ENCODE measurements at places on chromosomes 6 and 20. TPM values are rescaled to one million over a fixed set of nuclear protein-coding genes. Genes with fewer than 3 reads are reported as not detected.

DNA sequence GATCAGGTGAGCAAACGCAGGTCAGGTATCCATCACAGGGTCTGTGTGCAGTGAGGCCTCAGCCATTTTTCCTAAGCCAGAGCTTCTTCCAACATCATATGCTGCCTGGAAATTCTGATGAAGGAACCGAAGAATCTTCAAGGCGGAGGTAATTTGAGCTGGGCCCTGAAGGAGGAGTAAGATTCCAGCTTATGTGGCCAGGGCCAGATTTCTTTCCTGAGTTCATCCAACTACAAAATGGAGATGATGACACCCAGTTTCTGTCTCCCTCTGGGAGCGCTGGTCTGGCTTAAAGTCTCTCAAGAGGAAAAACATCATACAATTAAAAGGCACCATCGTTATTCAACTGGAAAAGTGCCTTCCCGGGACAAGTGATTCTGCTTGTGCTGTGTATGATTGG lies 6.9 kb upstream of the MANBAL start:
- peak; percentile 29 for DNase-seq

DNA sequence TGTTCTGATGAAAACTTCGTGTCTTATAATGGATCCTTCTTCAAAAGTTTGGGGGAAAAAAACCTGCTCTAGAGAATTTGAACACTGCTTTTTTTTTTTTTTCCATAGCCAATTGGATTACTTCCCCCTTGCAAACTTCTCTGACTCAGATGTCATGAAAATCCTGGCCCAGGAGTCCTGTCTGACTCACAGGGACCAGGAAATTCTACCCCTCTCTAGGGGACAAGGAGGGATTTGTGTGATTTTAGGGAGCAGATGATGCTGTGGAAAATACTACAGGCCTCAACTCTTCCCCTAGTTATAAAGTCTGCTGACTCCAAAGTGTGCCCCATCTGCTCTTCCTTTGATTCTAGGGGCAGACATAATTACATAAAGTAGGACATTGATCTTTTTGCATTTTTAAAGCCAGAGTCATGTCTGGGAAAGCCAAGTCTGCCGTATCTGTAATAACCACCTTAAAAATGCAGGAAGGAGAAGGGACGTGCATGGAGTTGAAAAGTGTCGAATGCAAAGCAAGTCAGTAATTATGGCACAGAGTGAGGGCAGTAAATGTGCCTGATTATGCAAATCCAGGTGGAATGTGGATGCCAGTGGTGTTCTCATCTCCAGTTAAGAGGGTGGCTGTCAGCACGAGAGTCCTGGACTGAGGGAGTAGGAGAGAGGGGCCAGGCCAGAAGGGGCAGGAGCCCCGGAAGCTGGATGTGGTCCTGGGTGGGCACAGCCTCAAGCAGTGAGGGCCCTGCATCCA lies 144.3 kb upstream of the SULF2 start:
- peak; percentile 90 for DNase-seq

DNA sequence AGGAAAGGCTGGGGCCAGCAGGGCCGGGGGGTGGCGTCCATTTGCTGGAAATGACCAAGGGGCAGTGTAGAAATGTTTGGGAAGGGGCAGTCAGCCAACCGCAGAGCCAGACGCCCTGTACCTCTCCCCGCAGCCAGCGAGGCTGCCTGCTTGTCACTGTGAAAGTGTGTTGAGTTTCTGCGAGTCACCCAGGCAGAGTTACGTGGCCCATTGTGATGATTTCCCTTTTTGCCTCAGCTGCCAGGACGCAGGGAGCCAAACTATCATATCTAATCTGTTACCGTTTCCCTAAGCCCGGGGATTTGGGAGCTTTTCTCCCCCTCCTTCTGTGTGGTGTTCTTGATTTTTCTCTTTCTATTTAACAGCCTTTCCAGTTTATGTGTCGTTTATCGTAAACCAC lies 67.9 kb upstream of the STX16 start:
- no peak for DNase-seq

DNA sequence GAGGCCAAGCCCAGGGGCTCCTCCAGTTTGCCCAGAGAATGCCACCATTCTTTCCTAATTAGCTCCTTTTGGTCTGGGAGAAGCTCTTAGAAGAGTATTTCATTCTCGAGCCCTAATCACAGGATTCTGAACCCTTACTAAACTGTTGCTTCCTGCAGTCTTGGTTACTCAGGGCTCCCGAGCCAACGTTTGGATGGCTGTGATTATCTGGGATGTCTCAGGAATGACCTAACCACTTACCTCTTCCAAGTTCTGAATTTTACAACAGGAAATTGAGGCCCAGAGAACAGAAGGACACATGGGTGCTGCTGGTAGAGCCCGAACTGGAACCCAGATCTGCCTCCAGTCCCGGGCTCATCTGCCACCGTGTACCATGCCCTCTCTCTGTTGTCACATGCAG lies 22.2 kb upstream of the PNPLA1 start:
- DNase-seq, result no peak

DNA sequence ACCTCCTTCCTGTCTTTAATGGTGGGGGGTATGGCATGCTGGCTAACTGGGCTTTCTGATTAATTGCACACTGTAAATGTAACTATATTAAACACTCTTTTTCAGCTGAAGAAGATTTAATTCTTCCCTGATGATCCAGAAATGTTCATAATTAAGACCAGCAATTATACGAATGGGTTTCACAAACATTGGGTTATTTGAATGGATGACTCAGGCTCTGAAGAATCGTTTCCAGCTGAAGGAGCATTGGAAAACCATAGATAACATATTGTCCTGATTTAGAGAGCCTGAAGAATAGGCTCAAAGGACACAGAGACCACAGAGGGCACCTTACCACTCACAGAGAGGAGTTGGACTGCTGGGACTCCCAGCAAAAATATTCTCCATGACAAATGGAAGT lies 130.7 kb upstream of the SSTR4 start:
- no peak for DNase-seq

DNA sequence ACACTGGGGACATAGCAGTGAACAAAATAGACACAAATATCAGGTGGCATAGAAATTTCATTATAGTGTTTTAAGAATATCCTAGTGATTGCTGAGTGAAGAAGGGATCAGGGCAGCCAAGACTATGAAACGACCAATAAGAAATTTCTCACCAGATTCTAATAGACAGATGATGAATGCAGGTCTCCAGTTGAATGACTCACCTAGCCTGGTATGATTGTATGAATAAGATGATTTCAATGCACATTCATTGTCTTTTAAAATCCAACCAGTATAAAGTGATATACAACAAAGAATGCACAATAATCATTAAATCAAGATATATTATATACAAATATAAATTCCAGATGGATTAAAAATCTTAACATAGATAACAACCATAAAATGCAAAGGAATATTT lies 124.5 kb upstream of the TENT5A start:
- DNase-seq, result peak; percentile 15

DNA sequence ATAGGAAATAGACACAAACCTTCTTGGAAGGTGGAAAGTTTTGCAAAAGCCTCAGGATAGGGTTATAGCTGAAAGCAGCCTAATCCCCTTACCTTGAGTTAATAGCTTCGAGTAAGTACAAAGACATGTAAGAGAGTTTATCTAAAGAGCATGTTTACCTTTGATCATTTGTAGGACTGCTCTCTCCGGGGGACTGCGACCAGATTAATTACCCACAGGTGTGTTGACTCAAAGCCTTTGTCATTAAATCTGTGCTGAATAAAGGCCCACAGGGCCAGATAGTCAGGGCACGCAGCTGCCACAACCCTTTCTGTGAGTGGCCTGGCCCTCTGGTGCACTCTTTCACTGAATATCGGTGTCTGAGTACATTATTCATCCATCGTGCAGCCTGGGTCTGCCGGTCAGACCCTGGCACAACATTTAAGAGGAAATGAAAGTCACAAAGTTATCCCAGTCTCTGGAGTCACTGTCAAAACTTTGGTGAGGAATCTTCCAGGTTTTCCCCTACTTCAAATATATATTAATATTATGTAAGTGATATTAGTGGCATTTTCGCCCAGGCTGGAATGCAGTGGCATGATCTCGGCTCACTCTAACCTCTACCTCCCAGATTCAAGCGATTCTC lies 5.4 kb upstream of the MICA start:
- no peak for DNase-seq

GRCh38 chr6:11648436-11648775 lies 110.9 kb downstream of the TMEM170B start:
- DNase-seq, result no peak

DNA sequence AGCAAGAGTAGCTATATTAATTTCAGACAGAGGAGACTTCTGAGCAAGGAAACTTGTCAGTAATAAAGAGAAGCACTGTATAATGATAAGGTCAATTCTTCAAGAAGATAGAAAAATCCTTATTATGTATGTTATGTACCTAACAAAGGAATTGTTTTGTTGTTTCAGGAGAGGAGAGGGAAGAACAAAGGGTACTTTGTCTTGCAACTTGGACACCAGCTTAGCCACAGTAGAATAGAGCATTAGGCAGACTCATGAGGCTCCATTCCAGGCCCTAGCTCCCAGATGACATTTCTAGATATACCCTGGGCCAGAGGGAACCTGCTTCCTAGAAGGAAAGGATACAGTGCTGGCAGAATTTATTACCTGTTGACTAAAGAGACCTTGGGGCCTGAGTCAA lies 6.5 kb upstream of the NUS1 start:
- no peak for DNase-seq

- peak; percentile 85 for DNase-seq
These were observed 156.2 kb downstream of the THBS2 start for GRCh38 chr6:169097381-169097959.

DNA sequence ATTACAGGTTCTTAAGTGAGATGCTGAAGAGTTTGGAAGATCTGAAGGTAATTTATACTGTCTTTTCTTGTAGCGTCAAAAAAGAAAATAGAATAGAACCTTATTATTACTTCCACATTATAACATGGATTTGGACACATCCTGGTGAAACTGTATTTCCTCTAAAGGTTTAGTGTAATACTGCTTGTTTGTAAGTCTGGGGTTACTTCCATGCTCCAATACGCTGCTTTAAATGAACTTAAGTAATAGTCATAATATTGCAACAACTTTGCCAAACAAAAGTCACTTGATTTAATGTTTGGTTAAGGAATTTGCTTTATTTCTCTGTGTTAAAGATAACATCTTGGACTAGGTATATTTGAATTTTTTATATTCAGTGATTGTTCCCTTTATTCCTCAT lies 11.5 kb upstream of the SNRNP48 start:
- DNase-seq, result no peak

GRCh38 chr6:33723371-33724085 lies 12.0 kb upstream of the UQCC2 start:
- no peak for DNase-seq

DNA sequence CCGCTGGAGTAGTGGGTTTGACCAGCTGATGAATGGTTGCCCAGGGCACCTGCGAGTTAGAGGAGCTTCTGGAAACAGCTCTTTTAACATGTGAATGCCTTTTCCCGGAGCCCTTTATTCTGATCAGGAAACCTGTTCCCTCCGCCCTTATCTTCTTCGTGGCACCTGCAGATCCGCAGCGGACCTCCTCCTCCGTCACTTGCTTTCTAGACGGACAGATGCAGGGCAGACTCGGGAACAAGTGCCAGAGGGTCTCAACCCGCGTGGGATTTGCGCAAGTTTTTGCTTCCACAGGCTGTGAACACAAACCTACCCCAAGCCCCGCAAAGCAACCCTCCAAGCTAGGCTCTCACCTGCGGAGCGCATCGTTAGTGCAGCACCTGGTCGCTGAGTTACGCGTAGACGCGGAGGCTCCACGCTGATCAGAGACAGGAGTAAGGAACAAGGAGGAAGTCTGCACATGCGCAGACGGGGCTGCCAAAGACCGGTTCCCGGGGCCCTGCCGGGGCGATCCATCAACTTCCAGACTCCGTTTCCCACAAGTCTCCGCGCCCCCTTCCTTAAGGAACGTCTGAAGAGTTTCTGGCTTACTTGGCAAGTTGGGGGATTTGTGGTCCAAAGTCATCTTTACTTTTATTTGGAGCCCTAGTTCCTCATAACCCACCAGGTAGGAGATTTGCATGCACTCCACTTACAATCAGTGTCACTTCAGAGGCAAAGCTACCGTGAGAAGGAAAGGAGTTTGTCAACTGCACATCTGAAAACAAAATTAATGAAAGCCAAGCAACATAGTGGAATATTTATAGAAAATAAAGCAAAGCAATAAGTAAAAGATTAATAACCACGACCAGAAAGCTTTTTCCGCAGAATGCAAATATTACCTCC lies 52.7 kb upstream of the ELMO2 start:
- peak; percentile 31 for DNase-seq

DNA sequence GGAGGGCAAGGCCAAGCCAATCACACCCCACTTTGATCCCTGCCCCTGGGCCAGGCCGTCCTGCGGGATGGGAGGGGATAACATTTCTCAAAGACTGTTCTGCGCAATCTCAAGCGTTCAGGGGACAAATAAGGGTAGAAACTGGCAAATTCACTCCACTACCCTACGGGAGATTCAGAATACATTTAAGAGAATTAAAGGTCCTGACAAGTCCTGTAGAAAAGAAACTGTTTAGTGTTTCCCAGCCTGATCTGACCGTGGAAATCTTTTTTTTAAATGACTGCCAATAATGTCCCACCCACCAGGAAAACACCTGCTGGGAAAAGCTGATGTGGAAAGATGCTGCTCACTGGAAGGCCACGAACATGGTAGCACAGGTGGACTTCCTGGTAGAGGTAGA lies 140.6 kb upstream of the RNF24 start:
- no peak for DNase-seq

DNA sequence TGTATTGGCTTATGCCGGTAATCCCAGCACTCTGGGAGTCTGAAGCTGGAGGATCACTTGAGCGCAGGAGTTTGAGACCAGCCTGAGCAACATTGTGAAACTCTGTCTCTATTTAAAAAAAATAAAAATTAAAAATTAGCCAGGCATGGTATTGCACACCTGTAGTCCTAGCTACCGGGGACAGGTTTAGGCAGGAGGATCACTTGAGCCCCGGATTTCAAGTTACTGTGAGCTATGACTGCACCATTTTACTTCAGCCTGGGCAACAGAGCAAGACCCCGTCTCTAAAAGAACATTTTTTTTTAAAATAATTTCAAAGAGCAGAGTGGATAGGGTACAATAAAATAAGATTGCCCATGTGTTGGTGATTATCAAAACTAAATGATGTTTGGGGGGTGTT lies 482.9 kb upstream of the SOX4 start:
- no peak for DNase-seq

Gene CDSN
- total RNA-seq, result under 0.01 TPM

Gene COL21A1
- not detected for total RNA-seq

Gene FANCE
- total RNA-seq, result 6.4 TPM

Gene GOPC
- total RNA-seq, result 42.4 TPM

Gene ADGRF4
- total RNA-seq, result 0.10 TPM

Data from renal cortical epithelial cell (primary cell).